Endothelial cell of umbilical vein (primary cell): ENCODE measurements at places on chromosomes 1 and 21. TPM values are rescaled to one million over a fixed set of nuclear protein-coding genes. Genes with fewer than 3 reads are reported as not detected.

DNA sequence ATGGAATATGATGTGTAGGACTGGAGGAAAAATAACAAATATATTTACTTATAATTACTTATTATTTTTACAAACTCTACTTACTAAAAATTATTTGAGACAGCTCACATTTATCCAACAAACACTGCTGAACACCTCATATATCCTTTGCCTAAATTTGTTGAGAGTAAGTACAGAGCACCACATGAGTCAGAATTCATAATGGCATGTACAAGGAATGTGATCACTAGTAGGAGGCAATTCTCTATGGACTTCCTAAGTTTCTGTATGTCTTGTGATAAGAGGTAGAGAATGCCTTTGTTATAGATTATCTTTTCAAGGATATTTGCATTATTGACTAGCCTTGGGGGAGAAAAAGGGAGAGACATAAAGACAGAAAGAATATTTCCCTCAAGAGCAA, 8.2 kb upstream of the ST6GALNAC3 start:
- peak; percentile 39 for DNase-seq

DNA sequence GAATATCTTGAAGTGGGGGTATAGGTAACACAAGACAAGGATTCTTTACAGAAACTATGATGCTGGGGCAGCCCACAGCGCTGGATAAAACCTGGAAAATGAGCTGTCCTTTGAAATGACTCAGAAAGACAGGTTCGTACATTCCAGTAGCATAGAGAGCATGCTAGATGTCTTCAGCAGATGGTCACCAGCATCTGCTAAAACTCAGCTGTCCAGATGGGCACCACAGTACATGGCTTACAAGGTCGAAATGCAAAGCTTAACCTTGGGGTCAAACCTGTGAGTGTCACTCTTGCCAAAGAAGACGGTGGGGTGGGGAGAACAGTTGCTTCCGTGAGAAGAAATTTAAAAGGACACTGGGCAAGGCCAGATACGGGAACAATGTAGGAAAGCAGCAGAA, 41.3 kb upstream of the TRIM45 start:
- DNase-seq: no peak

GRCh38 chr1:67159233-67159632, 7.0 kb upstream of the IL23R start:
- DNase-seq: no peak

DNA sequence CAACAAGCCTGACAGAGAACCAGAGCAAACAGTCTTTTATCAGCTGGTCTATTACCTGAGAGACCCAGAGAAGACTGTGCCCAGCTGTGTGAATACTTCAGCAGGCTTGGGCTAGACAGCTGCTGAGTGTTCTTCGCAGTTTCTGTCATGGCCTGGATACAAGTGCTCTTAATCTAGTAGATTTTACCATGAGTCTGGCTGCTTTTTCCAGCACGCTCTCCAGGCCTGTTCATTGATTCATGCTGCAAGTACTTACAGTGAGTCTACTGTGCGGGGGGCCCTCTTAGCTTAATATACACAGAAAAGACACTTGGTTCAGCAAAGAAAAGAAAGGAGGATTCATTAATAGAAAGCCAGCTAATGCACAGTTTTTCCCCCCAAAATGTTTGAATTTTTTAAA, 48.5 kb downstream of the RGS7 start:
- DNase-seq: no peak

- no peak for DNase-seq
These were observed 831 bp downstream of the TIPRL start for GRCh38 chr1:168179438-168180147.

GRCh38 chr1:163772246-163772645, 450.5 kb downstream of the NUF2 start:
- DNase-seq: no peak

GRCh38 chr21:19276665-19277064, 873.1 kb upstream of the TMPRSS15 start:
- DNase-seq: no peak

DNA sequence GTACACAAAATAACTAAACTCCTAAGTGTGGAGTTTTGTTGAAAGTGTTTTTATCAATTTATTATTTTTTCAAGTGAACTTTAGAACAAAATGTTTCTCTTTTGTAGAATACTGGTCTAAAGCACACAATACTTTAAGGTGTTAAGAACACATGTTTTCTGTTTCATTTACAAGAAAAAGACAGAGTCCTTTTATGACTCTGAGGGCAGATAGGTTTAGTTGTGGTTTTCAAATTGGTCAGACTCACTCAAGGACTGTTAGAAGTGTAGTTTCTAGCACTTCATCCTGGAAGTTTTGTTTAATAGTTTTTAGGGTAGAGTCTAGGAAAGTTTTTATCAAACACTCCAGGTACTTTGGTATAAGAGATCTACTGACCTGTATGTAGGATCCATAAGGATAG, 376.5 kb downstream of the LRRIQ3 start:
- no peak for DNase-seq

- no peak for DNase-seq
These were observed 44.3 kb upstream of the IL10 start for GRCh38 chr1:206816390-206817287.

DNA sequence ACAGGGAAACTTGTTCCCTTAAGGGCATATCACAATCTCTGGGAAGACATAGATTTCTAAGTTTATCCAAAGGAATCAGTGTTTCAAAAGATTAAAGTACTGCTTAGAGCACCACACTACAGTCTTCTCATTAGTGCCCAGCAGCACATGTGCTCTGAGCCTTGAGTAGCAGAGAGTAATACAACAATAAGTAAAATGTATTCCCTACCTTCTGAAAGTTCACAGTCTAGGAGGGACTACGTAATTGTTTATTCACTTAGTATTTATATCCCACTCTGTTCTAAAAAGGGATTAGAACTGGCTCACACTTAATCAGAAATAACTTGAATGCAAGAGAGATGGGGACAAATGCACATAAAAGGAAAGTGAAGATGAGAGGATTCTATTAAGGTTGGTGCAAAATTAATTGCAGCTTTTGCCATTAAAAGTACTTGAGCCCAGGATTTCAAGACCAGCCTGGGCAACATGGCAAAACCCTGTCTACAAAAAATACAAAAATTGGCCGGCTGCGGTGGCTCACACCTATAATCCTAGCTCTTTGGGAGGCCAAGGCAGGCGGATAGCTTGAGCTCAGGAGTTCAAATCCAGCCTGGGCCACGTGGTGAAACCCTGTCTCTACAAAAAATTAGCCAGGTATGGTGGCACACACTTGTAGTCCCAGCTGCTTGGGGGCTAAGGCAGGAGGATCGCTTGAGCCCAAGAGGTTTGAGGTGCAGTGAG, 9.0 kb downstream of the SYNC start:
- no peak for DNase-seq

GRCh38 chr1:171715813-171716251, 26.0 kb downstream of the VAMP4 start:
- DNase-seq: peak; percentile 60

DNA sequence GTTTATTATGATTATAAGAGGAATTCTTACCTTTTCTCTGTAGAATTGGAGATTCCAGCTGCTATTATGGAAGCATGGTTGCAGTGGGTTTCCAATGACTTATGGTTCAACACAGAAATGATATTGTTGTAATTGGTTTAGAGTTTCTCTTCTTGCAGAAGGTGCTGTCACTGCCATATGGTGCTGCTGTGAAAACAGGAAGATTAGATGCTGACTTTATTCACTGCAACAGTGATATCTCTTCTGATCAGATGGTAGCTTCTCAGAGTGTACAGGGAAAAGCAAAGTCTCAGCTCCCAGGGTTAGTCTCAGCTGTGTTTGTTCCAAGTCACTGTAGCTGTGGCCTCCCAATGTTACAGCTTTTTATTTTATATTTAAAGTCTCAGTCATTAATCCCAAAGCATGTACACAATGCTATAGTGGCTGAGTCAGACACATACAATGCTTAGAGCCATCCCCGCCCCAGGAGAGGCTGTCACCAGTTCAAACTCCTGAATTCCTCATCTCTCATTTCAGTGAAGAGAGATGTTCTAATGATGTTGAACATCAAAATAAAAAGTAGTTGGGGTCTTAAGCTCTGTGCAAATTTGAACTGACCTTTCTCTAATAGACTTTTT, 42.7 kb upstream of the RGS2 start:
- DNase-seq: no peak

GRCh38 chr1:221510793-221511503, 230.9 kb downstream of the DUSP10 start:
- no peak for DNase-seq

GRCh38 chr21:37357691-37358090, 8.9 kb upstream of the DYRK1A start:
- DNase-seq: peak; percentile 75

DNA sequence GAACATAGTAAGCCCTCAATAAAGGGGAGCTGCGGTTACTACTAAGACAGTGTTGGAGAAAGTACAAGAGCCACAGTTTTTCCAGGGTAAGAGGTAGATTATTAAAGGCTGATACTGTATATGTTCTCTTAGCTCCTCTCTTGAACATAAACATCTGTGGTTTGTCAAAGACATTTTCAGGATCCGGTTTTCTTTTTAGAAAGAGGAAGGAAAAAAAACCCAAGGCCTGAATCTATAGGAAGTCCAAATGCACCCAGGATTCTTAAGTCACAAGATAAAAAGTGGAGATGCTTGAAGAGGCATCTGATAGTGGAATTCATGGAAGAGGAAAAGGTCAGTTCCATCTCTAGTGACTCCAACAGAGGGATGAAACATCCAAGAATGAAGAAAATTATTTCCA, 24.6 kb upstream of the SLC45A3 start:
- DNase-seq: no peak

DNA sequence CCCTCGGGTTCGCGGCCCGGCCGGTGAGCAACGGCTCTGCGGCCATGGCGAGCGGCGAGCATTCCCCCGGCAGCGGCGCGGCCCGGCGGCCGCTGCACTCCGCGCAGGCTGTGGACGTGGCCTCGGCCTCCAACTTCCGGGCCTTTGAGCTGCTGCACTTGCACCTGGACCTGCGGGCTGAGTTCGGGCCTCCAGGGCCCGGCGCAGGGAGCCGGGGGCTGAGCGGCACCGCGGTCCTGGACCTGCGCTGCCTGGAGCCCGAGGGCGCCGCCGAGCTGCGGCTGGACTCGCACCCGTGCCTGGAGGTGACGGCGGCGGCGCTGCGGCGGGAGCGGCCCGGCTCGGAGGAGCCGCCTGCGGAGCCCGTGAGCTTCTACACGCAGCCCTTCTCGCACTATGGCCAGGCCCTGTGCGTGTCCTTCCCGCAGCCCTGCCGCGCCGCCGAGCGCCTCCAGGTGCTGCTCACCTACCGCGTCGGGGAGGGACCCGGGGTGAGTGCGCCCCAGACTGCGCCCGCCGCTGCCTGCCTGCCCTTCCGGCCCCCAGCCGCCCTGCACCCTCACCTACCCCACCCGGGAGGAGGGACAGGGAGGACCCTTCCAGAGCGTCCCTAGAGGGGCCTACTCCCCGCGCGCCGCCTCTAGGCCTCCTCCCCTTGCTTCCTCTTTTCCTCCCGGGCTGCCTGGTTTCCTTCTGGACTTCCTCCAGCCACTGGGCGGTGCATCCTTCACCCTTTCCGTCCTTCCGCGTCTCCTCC, at the start of gene RNPEP:
RNPEP (plus strand) TSS at position 26 of the 757 bp plus-strand sequence; CDS start at position 45, 19 bp downstream.
- DNase-seq: peak; percentile 57

- no peak for DNase-seq
These were observed 57.4 kb upstream of the LBR start for GRCh38 chr1:225485226-225485625.

GRCh38 chr1:51708911-51709760, 92.2 kb downstream of the OSBPL9 start:
- no peak for DNase-seq

- DNase-seq: no peak
These were observed 22.4 kb upstream of the ASB17 start for GRCh38 chr1:75954586-75954985.

GRCh38 chr1:43292216-43292615, 6.8 kb upstream of the C1orf210 start:
- no peak for DNase-seq

DNA sequence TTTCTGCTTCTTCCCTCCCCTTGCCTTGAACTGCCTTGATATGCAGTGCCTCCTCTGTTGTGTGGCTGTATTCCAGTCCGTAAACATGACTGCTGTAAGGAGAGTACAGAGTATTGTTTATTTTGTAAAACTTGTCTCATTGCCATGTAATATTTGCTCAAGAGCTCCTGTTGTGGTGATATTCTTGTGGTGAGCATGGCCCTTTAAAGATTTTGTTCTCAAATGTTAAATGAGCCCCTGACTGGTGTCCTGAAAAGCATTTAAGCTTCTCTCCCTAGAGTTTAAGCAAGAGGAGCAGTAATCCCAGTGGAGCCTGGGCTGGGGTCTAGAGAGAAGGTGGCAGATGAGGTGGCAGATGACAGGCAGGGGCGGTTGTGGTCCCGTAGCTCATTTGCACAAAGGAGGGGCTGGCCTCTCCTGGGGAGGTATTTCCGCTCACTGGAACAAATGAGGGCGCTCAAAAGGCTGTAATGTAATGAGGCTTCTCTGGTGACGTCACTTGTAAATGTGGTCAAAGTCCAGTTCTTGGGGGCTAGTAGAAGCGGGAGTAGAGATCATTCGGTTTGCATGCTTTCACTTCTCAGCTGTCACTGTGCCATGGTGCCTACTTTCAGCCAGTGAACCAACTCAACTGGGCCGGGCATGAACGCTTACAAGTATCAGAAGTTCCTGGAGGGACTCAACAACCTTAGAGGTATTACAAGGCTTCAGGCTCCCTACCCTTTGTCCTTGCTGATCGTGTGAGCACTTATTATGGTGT, 46.0 kb upstream of the MACF1 start:
- no peak for DNase-seq

- no peak for DNase-seq
These were observed 177.3 kb downstream of the CHRM3 start for GRCh38 chr1:239563681-239564080.

Gene PTGFR
- polyA plus RNA-seq: 0.06 and 0.11 TPM in 2 replicates

Gene REN
- 0.11 TPM in 1 of 2 replicates, not detected in the other for polyA plus RNA-seq

Gene RPL11
- polyA plus RNA-seq: 656 and 861 TPM in 2 replicates

Gene ANGPTL3
- polyA plus RNA-seq: not detected in 2 replicates

Gene C1orf185
- not detected in 2 replicates for polyA plus RNA-seq

Gene NBPF20
- polyA plus RNA-seq: 2.6 TPM in 2 replicates

Gene PRPF38B
- 15.2 and 19.3 TPM in 2 replicates for polyA plus RNA-seq
